ENCODE measurements at places on chromosomes 3 and 15.

GRCh38 chr15:38201714-38202113 lies 50.9 kb upstream of the SPRED1 start:
- DNase-seq, result no peak

DNA sequence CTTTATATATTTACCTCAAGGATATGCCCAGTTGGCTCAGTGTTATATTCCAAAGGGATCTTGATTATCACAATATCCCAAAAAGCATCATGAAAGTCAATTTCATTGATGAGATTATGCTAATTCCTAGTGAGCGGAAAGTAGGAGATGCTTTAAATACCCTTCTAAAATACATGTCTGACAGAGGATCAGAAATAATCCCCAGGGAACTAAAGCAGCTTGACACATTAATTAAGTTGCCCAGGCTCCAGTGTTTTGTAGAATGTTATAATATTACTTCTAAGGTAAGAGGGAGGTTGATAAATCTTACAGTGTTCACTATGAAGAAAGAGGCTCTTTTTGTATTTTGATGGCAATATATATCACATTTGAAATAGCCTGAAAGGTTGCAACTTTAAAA lies 767.5 kb upstream of the ROBO1 start:
- no peak for DNase-seq

DNA sequence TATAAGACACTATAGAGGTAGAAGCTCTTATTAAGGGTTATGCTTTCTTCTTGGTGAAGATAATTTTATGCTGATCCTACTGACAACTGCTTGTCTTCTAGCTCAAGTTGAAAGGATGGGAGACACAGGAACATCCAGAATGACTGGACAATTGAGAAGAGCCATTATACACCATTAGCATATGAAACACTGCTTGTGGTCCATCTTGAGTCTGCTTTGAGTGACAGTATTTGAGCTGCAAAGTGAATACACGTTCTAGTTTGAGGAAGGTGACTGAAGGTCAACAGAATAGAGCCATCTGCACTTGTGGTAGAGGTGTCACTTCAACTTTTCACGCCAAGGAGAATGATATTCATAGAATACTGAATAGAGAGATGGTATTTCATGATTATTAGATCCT lies 315.4 kb downstream of the MCTP2 start:
- DNase-seq, result no peak

DNA sequence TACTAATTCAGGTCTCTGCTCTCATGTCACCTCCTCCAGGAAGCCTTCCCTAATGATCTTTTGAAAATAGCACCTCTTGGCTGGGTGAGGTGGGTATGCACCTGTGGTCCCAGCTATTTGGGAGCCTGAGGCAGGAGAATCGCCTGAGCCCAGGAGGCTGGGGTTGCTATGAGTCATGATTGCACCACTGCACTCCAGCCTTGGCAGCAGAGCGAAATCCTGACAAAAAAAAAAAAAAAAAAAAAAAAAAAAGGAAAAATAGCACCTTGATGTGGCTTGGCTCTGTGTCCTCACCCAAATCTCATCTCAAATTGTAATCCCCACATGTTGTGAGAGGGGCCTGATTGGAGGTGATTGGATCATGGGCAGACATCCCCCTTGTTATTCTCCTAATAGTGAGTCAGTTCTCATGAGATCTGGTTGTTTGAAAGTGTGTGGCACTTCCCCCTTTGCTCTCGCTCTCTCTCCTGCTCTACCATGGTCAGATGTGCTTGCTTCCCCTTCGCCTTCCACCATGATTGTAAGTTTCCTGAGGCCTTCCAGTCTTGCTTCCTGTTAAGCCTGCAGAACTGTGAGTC lies 11.2 kb upstream of the RNU6-1 start:
- no peak for DNase-seq

- no peak for DNase-seq
Measured at GRCh38 chr3:180288816-180289215, 252.1 kb upstream of the PEX5L start.

DNA sequence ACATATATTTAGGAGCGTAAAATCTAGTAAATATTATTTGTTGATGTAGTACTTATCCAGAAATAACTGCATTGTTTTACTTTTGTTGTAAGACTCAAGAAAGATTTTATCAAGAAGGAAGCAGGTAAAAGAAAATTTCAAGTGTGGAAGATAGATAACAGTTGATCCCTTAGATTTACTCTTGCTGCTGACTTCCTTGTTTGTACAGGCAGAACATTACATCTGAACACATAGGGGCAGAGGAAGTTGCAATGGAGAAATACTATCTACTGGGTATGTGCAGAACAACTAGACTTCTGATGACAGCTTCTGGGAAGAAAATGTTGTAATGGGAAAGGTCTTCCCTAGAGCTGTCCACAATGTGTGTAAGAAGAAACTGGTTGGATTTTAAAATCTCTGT lies 350.6 kb downstream of the NLGN1 start:
- no peak for DNase-seq

GRCh38 chr3:168186293-168186983 lies 90.7 kb upstream of the GOLIM4 start:
- DNase-seq, result no peak

DNA sequence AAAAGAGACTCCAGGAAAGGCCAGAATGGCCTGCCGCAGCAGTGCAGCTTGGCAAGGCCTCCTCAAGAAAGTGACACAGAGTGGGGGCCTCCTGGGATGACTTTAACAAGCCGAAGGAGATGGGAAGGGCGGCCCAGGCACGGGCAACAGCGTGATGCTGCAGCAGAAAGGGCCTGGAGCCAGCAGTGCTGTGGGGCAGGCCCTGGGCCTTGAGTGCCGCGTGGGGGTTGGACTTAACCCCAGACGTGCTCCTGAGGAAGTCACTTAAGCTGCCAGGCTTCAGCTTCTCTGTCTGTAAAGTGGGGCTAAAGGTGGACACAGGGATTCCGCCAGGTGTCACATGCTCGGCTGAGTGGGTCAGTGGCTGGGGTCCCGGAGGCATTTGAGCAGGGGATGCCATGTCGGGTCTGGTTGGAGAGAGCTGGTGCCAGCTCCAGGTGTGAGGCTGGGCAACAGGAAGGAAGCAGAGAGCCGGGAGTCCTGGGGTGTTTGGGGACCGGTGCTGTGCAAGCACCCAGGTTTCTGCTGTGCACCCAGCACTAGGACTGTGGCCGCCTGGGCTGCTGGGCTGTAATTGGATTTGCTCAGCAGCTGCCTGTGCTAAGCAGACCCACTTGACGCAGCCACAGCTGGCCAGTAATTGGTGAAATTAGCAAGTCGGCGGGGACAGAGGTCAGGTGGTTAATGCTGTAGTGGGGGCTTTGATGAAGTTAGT lies 7.8 kb downstream of the DNAJB8 start:
- DNase-seq, result no peak

Measured in activated CD8-positive, alpha-beta memory T cell treated with anti-CD3 and anti-CD28 coated beads for 1 hour (primary cell).